ENCODE measurements at places on chromosomes 11 and 22.

DNA sequence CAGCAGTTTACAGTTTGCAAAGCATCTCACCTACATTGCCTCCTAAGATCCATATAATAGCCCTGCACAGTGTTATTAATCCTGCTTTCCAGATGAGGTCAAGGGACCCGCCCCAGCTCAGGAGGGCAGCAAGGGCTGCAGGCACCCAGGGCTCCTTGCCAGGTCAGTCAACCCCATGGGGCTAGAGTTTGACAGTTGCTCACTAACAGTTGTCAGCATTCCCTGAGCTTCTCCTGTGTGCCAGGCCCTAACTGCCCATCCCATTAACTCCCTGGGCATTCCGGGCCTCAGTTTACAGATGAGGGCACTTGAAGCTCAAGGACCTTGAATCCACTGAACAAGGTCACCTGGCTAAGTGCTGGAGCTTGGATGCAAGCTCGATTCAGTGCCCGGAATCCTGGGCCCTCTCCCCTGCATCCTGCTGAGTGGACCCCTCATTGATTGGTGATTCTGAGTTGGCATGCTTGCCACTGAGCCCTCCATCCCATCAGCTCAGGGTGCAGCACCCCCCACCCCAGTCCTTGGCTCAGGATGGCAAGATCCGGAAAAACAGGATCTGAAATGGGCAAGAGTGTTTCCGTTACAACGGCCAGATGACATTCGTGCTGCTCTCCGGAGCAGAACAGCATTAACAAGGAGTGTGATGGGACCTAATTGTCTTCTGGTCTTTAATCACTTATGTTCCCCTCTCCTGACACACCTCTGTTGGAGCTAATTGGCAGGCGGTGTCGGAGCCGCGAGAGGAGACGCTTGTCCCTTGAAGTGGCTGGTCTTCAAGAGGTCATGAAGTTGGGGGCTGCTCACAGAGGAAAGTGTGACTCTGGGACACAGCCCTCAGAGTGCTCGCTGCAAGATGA lies 87.4 kb upstream of the SHISAL1 start:
- DNase-seq: no peak

DNA sequence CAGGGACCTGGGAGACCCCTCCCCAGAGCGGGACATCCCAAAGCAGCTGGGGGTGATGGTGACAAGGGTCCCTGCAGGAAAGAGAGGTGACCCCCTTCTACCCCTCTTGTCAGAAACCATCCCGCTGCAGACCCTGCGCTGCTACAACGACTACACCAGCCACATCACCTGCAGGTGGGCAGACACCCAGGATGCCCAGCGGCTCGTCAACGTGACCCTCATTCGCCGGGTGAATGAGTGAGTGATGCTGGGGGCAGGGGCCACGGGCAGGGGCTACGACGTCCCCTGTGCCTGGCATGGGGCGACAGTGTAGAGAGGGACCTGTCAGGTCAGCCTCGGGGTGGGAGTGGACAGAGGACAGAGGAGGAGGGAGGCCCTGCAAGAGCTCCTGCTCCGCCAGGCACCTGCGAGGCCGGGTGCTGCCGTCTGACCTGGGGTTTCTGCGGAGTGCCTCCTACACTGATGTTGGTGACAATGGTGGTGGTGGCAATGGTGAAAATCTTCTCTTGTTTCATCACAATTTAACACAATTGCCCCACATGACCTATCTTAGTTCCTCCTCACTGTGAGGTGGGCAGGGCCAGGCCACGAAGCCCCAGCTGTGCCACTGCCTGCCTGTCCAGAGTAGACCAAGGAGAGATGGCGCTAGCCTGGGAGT lies 9.8 kb downstream of the CSF2RB start:
- no peak for DNase-seq

DNA sequence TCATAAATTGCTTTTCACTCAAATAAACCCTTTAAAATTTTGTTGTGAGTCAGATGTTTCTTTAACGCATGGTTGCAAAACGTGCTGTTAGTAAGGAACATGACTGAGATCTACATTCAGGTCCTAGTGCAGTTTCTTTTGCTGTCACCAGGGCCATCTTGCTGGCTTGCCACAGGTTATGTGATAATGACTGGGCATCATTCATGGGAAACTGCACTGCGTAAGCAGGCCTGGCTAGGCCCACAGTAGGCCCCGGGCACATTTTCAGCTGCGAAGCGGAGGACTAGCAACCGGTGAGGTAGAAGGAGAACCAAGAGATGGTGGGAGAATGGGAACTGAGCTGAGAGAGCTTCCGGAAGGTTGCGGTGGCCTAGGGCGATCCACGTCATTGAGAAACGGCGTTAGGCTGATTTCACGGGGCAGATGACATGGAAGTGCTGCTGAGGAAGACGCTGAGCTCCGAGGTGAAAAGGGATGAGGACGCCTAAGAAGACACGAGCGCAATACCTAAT lies 3.2 kb upstream of the KLHDC7B start:
- no peak for DNase-seq

- DNase-seq: no peak
Measured at GRCh38 chr11:62122076-62122475, 1.7 kb upstream of the INCENP start.

DNA sequence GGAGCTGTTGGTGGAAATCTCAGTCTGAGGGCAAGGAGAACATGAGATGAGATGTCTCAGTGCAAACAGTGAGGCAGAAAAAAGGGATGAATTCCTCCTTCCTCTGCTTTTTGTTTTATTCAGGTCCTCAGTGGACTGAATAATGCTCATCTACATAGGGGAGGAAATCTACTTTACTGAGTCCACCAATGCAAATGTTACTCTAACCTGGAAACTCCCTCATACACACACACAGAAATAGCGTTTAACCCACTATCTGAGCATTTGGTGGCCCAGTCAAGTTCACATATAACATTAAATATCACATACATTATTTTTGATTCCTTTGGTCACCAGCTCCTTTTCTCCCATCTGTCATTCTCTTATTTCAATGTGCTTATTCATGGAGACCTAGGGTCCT lies 418.8 kb downstream of the TMEM135 start:
- no peak for DNase-seq

DNA sequence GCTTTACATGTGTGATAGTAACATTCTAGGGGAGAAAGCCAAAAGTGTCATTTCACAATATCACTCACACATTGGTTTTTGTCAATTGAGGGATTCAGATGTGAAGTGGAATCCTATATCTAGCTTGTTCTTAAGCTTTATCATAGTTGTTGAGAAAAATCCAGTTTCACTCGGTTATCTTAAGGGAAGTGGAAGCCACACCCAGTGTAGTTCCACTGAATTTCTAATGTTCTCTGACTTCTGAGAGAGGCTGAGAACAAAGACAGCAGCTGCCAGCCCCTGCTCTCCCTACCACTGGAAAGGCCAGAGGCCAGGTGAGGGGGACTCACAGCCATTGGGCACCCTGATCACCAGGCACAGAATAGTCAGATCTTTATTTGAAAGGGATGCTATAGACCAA lies 53.7 kb downstream of the THAP12 start:
- DNase-seq: no peak

- DNase-seq: no peak
Measured at GRCh38 chr11:12290477-12290922, 86.9 kb upstream of the PARVA start.

DNA sequence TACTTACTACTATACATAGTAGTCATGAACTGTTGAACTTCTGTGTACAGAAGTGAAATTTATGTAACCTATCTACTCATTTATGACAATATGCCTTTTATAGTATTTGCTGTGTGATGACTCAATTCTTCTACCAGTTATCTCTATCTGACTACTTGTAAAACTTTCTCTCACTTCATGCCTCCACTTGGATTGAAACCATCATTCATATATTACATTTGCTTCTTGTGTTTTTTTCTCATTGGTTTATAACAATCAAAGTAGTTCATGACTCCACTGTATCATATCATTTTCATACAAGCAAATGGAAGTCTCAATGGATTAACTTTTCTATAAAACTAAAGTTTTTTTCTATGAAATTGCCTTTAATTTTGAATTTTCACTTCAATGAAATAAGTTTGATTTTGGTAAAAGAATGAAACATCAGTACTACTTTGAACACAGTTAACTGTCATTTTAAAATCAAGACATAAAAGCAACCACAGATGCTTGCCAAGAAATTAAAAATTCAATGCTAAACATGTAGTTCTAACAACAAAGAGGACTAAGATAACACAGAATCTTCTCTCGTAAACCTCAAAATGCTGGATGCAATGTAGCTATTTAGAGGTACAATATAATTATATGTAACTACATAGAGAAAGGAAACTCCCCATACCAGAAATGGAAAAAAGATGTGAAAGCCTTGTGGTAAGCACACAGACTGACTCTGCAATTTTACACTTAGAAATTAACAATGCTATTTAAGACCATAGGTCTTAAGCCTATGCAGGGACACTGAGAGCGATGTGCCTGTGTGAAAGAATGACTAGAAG lies 27.6 kb upstream of the EXPH5 start:
- DNase-seq: no peak

DNA sequence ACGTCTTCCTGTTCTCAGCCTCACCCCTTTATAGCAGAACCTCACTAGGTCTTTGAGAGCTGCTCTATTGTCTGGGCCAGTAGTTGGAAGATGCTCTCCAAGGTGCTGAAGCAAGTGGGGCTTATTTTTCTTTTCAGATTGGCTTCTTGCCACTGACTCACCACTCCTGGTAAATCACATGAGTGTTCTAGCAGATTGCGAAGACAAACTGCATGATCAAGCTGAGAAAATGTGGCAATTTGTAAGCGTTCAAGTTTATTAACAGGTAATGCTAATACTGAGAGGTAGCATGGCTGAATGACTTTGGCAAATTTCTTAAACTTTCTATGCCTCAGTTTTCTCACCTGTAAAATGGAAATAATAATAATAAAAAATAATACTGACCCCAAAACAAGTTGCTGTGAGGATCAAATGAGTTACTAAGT lies 59.2 kb downstream of the CACNG2 start:
- no peak for DNase-seq
